ENCODE measurements at places on chromosomes 13 and 19.

DNA sequence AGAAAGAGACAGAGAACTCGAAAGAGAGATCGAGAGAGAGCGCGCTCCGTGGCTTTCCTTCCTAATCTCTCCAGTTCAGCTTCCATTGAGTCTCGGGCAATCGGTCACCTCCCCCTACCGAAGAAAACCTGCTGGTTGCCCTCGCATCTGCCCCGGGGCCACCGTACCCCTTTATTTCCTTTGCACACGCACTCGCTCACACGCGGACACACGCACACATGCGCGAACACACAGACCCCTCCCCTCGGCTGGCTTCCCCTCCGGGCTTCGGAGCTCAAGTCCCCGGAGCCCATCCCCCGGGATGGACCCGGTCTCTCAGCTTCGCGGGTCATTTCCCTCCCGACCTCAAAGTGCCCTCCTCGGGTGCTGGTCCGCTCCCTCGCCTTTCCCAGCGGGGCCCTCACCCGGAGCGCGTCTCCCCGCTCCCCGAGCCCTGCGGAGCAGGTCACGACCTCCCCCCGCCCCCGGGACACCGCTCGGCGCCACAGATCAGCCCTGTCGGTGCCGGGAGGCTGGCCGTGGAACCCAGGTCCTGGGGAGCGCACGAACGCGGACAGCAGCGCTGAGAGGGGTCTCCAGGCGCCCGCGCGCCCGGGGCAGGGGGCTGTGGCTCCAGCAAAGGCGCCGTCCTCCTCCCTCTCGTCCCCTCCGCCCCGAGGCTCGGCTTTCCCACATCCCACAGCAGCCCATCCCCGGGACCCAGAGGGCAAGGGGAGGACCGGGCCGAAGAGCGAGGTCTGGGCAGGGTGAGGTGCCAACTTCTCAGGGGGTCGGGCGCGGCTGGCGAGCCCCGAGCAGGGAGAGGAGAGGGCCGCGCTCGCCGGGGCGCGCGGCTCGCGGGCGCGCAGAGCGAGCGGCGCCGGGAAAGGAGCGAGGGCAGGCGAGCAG is 1.8 kb downstream of the DACH1 start:
- DNase-seq, result no peak

DNA sequence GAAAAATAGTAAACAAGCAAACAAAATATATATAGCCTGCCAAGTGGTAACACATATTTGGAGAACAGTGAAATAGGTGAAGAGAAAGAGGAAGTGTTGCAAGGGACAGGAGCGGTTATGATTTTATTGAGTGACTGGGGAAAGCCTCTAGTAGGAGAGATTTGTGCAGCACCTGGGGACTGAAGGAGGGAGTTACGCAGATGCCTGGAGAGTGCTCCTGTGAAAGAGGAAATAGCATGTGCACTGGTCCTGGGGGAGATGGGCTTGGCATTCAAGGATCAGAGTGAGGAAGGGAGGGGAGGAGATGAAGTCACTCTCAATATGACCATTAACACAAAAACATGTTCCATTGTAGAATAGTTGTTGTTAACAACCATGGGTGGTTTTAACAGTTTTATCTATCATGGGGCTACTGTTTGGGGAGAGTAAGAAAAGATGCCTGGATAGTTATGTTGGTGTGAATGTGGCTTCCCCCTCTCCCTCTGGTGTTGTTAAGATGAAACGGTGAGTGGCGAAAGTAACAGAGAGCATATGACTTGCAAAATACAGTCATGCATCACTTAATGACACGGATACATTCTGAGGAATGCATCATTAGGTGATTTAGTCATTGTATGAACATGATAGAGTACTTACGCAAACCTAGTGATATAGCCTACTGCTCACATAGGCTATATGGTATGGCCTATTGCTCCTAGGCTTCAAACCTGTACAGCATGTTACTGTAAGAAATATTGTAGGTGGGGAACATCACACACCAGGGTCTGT is 251.7 kb upstream of the ARGLU1 start:
- no peak for DNase-seq

GRCh38 chr13:45859705-45860104 is 8.2 kb upstream of the SIAH3 start:
- DNase-seq, result no peak

- no peak for DNase-seq
Measured at GRCh38 chr19:5355693-5356092, 15.1 kb upstream of the PTPRS start.

- DNase-seq, result no peak
Measured at GRCh38 chr13:76773448-76774094, 112.6 kb downstream of the KCTD12 start.

DNA sequence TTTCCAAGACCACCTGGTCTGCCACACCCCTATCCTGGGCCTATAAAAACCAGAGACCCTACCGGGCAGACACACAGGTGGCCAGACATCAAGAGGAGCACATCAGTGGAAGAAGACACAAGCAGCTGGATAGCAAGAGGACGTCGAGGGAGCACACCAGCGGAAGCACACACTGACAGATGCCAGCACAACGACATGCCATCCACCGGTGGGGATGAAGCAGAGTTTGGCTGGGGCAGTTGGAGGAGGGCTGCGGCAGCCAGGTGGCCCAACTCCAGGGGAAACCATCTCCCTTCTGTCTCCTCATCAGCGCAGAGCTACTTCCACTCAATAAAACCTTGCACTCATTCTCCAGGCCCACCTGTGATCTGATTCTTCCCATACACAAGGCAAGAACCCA is 200.6 kb downstream of the PCDH17 start:
- no peak for DNase-seq

DNA sequence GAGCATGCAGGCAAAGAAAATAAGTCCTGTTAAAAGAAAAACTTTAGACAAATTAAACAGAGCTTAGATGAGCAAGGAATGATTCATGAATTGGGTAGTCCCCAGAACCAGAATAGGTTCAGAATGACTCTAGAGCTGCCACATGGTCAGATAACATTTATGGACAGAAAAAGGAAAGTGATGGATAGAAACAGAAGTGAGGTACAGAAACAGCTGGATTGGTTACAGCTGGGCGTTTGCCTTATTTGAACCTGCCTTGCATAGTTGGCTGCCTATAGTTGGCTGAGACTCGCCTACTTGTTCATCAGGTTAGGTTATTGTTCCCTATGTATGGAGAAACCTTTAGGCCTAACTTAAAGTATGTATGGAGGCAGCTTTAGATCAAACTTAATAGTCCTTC is 35.4 kb downstream of the WDFY2 start:
- peak; percentile 42 for DNase-seq

GRCh38 chr13:31424130-31424729 is 224.5 kb downstream of the B3GLCT start:
- DNase-seq, result peak; percentile 89

DNA sequence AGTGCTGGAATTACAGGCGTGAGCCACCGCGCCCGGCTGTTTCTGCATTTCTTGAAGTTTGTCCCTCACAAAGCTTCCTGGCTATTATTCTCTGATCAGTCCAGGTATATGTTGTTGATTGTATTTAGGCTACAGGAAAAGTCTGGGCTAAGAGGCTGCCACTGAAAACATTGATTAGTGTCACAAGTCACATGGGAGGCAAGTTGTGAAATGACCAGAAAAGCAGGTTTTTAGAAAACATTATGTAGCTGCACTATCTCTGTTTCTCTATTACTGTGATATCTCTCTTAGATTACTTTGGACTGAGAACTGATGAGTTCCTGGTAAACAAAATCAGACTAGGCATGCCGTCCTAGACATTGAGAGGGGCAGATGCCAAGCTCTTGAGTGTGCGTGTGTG is 16.0 kb upstream of the ZDHHC20 start:
- no peak for DNase-seq

GRCh38 chr19:33394006-33394722 is 20.7 kb downstream of the CEBPG start:
- DNase-seq, result peak; percentile 75

- DNase-seq, result no peak
Measured at GRCh38 chr13:109687559-109688448, 98.6 kb downstream of the IRS2 start.

DNA sequence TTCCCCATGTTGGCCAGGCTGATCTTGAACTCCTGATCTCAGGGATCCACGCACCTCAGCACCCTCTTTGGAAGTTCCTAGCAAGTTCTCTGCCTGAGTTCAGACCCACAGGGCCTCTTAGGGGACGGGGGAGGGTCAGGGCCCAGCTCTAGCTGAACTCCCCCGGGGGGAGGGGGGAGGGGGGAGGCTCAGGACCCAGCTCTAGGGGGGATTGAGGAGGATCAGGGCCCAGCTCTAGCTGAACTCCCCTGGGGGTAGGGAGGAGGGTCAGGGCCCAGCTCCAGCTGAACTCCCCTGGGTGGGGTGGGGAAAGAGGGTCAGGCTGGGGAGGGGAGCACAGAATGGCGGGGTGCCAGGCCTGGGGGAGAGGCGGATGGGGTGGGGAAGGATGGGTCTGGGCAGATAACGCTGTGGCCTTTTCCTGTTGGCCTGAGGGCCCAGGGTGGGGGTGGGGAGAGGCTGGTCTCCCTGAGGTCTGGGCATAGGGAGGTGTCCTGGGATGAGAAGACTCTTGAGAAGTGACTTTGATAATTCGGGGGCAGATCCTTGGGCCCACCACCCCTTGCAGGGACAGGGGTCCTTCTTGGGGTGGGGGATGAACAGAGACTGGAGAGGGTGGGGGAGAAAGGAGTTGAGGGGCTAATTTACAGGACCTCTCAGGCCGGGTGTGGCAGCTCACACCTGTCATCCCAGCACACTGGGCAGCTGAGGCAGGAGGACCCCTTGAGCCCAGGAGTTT is 5.5 kb upstream of the PTBP1 start:
- DNase-seq, result no peak

DNA sequence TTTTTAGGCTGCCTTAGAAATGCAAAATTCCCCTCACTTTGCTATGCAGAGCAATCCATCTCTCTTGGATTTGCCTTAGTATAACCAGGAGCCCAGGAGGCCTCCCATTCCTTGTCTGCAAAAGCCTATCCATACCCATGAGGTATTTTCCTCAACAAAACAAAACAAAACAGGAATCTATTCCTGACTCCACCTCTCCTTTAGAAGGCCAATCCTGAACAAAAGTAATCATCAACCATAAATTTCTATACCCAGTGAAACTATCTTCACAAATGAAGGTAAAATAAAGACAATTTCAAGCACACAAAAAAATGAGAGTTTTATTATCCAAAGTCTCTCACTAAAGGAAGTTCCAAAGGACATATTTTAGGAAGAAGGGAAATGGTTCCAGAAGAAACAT is 365.7 kb downstream of the KCNRG start:
- no peak for DNase-seq

DNA sequence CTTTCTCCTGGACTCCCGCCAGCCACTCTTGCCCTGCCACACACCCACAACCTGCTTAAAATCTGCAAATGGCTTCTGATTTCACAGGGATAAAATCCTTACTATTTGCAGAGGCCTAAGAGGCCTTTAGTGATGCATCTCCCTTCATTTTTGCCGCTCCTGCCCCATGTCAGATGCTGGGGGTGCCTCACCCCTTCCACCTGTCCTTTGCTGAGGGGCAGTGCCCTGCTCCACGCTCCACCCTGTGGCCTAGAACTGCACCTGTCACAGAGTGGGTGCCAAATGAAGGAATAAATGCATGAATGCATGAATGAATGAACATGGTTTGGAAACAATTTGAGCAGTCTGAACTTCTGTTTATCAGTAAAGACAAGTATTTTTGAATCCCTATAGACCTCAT is 34.1 kb upstream of the UQCRFS1 start:
- no peak for DNase-seq

DNA sequence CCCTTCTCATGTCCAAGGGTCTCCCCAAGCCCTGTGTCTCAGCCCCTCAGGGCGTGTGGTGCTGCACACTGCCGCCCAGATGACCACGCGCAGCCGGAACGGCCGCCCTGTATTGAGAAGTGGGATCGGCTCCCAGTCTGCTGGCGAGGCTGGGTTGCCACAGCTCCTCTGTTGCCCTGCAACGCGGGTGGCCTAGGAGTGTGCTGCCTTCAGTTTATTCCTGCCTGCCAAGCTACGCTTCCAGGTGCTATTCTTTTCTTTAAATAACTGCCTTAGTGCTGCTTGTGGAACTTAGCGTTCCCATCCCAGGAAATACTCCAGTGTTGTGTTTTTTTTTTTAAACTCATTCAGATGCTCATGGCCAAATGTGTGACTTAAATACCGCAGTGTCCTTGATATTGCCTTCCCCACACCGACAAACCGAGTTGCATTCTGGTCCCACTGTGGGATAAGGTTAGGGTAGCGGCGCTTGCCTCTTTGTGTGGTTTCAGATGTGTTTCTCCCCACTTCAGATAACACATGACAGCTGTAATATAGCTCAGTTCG is 16.6 kb downstream of the ACTN4 start:
- no peak for DNase-seq

DNA sequence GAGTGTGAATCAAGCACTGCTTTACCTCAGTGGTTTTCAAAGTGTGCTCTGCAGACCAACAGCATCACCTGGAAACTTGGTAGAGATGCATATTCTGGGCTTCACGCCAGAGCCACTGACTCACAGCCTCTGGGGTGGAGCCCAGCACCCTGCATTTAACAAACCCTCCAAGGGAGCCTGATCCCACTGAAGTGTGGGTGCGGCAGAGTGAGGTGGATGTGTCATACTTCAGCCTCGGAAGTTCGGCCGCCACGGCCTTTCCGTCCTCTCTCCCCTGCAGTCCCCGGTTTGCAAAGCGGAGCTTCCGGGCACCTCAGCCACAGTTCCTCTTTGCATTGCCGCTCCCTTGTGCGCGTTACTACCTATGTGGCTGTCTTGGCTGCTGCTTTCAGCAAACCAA is 33.3 kb upstream of the MICU2 start:
- DNase-seq, result peak; percentile 72

DNA sequence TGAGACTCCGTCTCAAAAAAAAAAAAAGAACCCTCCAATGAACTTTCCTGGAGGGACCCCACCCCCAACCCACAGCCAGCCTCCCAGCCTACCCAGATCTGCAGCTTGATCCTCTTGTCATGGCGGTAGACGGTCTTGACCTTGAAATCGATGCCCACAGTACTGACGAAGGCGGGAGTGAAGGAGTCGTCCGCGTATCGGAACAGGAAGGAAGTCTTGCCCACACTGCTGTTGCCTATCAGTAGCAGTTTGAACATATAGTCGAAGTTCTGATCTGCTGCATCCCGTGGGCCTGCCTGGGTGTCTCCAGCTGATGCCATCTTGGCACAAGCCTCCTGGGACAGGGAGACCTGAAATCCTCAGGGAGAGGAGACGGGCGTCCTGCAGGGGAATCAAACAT is 2.4 kb downstream of the RAB3D start:
- DNase-seq, result no peak

Data from cardiac fibroblast (primary cell).